Spleen (tissue), 13 donors: ENCODE measurements at places on chromosomes 12 and 14. TPM values are rescaled to one million over a fixed set of nuclear protein-coding genes. Genes with fewer than 3 reads are reported as not detected.

DNA sequence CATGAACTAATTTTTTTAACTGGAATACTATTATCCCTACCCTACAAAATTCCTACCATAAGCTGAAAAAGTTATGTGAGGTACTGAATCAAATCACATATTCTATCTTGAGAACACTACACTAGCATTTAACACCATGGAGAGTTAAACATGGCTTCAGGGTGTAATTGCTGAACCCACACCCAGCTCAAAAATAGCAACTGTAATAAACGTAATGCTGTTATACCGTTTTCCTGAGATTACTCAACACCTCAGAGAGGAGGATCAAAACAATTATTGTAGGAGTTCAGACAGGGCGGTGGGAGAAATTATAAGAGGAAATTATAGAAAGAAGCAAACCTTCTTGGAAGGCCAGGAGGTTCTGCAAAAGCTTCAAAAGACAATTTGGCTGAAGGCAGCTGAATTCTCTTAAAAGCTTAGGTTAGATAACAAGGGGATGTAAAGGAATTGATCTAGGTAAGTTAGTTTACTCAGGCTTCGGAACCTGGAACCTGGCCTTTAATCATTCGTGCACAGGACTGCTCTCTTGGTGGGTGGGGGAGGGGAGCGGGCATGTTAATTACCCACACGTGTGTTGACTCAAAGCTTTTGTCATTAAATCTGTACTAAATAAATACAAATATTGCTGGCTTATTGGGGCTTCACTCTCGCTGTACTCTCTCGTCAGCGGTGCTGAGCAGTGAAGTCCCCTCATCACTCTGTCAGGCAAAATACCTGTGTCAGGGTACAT, 12.1 kb upstream of the IPO8 start:
- DNase-seq, result no peak

- DNase-seq, result no peak
These were observed 15.3 kb downstream of the KRT76 start for GRCh38 chr12:52761802-52762201.

DNA sequence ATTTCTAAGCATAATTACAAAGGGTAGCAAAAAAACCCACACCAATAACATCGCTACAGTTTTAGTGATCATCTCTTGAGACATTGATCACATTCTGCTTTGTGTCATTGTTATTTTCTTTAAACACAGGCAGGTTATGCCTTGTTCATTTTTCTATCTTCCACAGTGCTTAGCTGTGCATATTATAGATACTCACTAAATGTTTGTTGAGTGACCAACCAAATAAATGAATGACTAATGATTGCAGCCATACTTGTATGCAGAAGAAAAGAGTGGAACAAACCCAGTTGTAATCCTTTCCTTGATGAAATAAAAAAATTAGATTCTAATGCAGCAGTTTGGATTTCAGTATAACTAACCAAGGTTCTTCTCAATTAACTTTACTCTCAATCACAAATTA, 81.0 kb upstream of the RASSF8 start:
- DNase-seq, result no peak

BBOF1 gene
- polyA plus RNA-seq, result 1.3 TPM

GRCh38 chr14:88612981-88613380, 50.1 kb downstream of the ZC3H14 start:
- DNase-seq, result no peak

- DNase-seq, result no peak
These were observed 4.5 kb downstream of the PRPF40B start for GRCh38 chr12:49627752-49628360.

DNA sequence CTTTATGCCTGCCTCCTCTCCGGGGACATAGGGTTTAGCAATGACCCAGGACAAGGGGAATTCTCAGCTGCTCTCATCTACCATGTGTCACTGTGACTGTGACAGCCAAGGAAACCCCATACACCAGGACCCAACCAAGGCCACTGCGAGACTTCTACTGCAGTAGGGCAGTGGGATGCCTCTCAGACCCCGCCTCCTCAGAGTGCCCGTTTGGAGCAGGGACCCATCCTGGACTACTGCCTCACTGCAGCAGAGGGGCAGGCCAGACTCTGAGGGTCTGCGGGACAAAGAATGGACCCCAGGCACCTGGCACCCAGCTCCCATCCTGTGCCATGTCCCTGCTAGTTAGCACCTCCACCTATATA, 71.3 kb upstream of the DDX11 start:
- DNase-seq, result peak; percentile 62

DNA sequence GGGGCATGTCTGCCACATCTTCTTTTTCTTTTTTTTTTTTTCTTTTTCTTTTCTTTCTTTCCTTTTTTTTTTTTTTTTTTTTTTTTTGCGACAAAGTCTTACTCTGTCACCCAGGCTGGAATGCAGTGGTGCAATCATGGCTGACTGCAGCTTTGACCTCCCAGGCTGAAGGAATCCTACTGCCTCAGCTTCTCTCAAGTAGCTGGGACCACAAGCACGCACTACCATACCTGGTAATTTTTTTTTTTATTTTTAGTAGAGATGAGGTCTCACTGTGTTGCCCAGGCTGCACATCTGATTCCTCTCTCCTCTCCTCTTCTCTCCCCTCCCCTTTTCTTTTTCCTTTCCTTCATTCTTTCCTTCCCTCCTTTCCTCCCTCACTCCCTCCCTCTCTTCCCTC, 18.5 kb downstream of the SLC15A5 start:
- DNase-seq, result no peak

AKAP5 gene
- polyA plus RNA-seq, result 0.56 TPM

KCNC2 gene
- polyA plus RNA-seq, result not detected

- no peak for DNase-seq
These were observed 15.4 kb downstream of the PDE1B start for GRCh38 chr12:54564768-54565167.
